Pancreas (tissue), 10 donors: ENCODE measurements at places on chromosomes 12 and 14. TPM values are rescaled to one million over a fixed set of nuclear protein-coding genes. Genes with fewer than 3 reads are reported as not detected.

EXOC3L4 gene
- 1.2 TPM for total RNA-seq

SYCP3 gene
- total RNA-seq = not detected

FOXG1 gene
- not detected for total RNA-seq

POTEM gene
- total RNA-seq = not detected

HOXC10 gene
- total RNA-seq = not detected

NOS1 gene
- 0.79 TPM for total RNA-seq

MORN3 gene
- total RNA-seq = 0.59 TPM

GPR137C gene
- 0.34 TPM for total RNA-seq

OR6S1 gene
- not detected for total RNA-seq

MIP gene
- total RNA-seq = not detected

SIX1 gene
- 0.06 TPM for total RNA-seq

CCDC85C gene
- 22.2 TPM for total RNA-seq

FGF23 gene
- not detected for total RNA-seq

KRT79 gene
- not detected for total RNA-seq

MANSC4 gene
- not detected for total RNA-seq

DNA sequence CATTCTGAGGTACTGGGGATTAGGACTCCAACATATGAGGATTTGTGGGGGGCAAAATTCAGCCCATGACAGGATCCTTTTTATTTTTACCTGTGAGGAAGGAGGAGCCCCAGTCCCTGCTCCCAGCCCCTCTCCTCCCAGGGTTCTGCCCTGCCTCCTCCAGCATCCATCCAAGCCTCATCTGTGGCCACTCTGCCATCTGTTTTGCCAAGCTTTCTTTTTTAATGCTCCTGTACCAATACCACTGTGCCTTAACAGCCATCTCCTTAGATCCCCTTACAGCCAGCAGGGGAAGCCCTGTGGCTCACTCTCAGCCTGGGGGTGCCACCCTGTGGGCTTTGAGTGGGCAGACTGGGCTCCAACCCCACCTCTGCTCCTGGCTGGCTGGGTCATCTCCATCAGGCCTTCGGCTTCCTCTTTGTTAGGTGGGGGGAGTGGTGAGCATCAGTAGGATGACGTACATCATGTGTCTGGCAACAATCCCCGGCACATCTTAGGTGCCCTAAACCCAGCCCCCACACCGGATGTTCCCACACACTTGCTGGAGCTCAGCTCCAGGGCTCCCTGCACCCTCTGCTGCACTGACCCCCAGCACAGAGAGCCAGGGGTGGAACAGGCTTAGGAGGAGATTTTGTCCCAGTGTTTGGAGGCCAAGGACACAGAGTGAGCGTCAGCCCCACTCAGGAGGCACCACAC is 40.2 kb downstream of the CYP46A1 start:
- H3K4me1 ChIP-seq = no peaks in the 10 kb centered on the region
- no peak overlapping the region for H3K4me3 ChIP-seq
- DNase-seq = no peak
- H3K27me3 ChIP-seq = no peaks in the 10 kb centered on the region
- H3K36me3 ChIP-seq = no peaks in the 10 kb centered on the region

DNA sequence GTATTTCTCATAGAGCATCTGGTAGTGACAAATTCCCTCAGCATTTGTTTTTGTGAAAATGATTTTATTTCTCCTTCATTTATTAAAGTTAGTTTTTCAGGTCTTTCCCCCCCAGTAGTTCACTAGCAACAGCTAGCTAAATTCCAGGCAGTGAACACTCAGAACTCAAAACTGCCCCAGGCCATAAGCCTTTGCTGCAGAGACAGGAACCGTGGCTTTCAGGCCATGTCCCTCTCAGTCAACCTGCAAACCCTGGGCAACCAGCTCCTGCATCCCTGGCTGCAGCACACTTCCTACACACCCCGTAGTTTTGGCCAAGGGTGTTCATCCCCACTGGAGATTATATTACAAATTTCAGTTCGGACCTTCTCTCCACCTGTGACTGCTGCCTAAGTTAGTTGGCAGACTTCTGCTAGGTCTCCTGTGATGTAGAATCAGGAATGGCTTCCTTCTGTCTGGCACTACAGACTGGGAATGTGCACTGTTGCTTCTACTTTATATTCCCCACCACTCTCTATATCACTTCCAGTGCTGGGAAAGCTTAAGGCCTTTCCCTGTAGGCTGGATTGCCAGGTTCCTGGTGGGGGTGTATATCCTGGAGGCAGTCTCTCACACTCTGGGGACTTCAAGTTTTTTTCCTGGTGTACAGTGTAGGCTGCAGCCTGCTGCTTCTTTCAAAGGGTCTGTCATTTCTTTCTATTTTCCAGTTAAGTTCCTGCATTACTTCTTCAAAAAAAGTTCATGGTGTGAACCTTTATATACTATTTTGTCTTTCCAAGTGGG is 924.4 kb upstream of the LRFN5 start:
- no peak overlapping the region for H3K4me3 ChIP-seq
- no peaks in the 10 kb centered on the region for H3K27me3 ChIP-seq
- no peaks in the 10 kb centered on the region for H3K36me3 ChIP-seq
- no peak for DNase-seq

GRCh38 chr14:57009585-57010515 is 199.6 kb upstream of the OTX2 start:
- DNase-seq = no peak
- no peak overlapping the region for H3K27ac ChIP-seq
- no peak overlapping the region for H3K4me3 ChIP-seq
- H3K4me1 ChIP-seq = no peaks in the 10 kb centered on the region
- H3K36me3 ChIP-seq = no peaks in the 10 kb centered on the region

GRCh38 chr12:12278899-12279298 is 12.1 kb upstream of the LRP6 start:
- H3K36me3 ChIP-seq = no peaks in the 10 kb centered on the region
- H3K4me1 ChIP-seq = peaks cover 18% of the 10 kb centered on the region
- H3K4me3 ChIP-seq = no peak overlapping the region
- no peak for DNase-seq
- no peaks in the 10 kb centered on the region for H3K27me3 ChIP-seq
- H3K27ac ChIP-seq = no peak overlapping the region

- H3K4me1 ChIP-seq = no peaks in the 10 kb centered on the region
- no peaks in the 10 kb centered on the region for H3K27me3 ChIP-seq
- H3K4me3 ChIP-seq = no peak overlapping the region
- no peak for DNase-seq
Measured at GRCh38 chr14:93712838-93713724, 75.2 kb downstream of the PRIMA1 start.

GRCh38 chr14:67852926-67853604 is 33.5 kb downstream of the RAD51B start:
- H3K36me3 ChIP-seq = no peaks in the 10 kb centered on the region
- H3K4me1 ChIP-seq = no peaks in the 10 kb centered on the region
- no peak overlapping the region for H3K27ac ChIP-seq
- H3K27me3 ChIP-seq = no peaks in the 10 kb centered on the region
- no peak overlapping the region for H3K4me3 ChIP-seq

GRCh38 chr12:24770334-24770733 is 178.6 kb downstream of the BCAT1 start:
- no peak overlapping the region for H3K27ac ChIP-seq
- no peaks in the 10 kb centered on the region for H3K4me1 ChIP-seq
- no peaks in the 10 kb centered on the region for H3K36me3 ChIP-seq
- no peaks in the 10 kb centered on the region for H3K27me3 ChIP-seq
- H3K4me3 ChIP-seq = no peak overlapping the region

- peak overlapping the region; percentile 35 for H3K27ac ChIP-seq
- no peak overlapping the region for H3K4me3 ChIP-seq
- DNase-seq = peak; percentile 31
Measured at GRCh38 chr14:75165586-75166391, 10.6 kb downstream of the TMED10 start.

- H3K27me3 ChIP-seq = no peaks in the 10 kb centered on the region
- H3K4me3 ChIP-seq = peak overlapping the region; percentile 47
- H3K4me1 ChIP-seq = peaks cover 19% of the 10 kb centered on the region
- no peak for DNase-seq
- H3K36me3 ChIP-seq = no peaks in the 10 kb centered on the region
- no peak overlapping the region for H3K27ac ChIP-seq
Measured at GRCh38 chr12:25051656-25052195, 102.8 kb upstream of the BCAT1 start.

GRCh38 chr14:61326146-61326545 is 4.8 kb downstream of the PRKCH start:
- peaks cover 6% of the 10 kb centered on the region for H3K4me1 ChIP-seq
- H3K36me3 ChIP-seq = no peaks in the 10 kb centered on the region
- H3K27ac ChIP-seq = no peak overlapping the region
- DNase-seq = no peak
- no peaks in the 10 kb centered on the region for H3K27me3 ChIP-seq

- H3K27me3 ChIP-seq = no peaks in the 10 kb centered on the region
- DNase-seq = no peak
- H3K4me3 ChIP-seq = no peak overlapping the region
- H3K4me1 ChIP-seq = no peaks in the 10 kb centered on the region
Measured at GRCh38 chr12:117593815-117594400, 232.5 kb upstream of the NOS1 start.

- H3K27ac ChIP-seq = no peak overlapping the region
- H3K4me1 ChIP-seq = no peaks in the 10 kb centered on the region
- no peak overlapping the region for H3K4me3 ChIP-seq
- no peaks in the 10 kb centered on the region for H3K27me3 ChIP-seq
- H3K36me3 ChIP-seq = no peaks in the 10 kb centered on the region
Measured at GRCh38 chr12:632102-632696, 31.0 kb downstream of the NINJ2 start.

DNA sequence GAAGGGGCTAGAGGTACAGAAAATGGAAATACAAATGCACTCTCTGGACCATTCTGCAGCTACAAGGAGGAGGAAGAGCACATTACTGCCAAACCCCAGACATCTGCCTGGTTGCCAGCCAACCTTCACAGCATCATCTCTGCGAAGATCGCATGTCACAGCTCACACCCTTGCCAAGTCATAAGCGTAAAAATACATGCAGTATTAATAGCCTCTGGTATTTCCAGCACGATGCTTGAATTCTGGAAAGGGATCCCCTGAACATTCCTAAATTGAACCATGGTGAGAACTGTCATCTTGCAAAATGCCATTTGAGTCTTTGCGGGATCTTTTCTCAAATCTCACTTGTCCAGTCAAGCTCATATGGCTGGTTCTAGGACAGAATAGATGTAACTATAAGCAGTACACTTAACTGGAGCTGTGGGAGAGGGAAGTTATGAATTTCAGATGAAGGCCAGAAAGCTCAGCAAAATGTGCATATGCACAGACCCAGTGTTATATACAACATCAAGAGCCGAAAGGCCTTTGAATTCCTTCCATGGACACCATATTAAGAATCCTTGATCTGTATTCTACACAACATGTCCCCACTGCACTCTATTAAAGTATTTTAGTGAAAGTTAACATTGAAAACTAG is 211.6 kb downstream of the DUSP6 start:
- no peak overlapping the region for H3K4me3 ChIP-seq
- H3K27me3 ChIP-seq = no peaks in the 10 kb centered on the region
- H3K27ac ChIP-seq = no peak overlapping the region
- H3K36me3 ChIP-seq = no peaks in the 10 kb centered on the region

DNA sequence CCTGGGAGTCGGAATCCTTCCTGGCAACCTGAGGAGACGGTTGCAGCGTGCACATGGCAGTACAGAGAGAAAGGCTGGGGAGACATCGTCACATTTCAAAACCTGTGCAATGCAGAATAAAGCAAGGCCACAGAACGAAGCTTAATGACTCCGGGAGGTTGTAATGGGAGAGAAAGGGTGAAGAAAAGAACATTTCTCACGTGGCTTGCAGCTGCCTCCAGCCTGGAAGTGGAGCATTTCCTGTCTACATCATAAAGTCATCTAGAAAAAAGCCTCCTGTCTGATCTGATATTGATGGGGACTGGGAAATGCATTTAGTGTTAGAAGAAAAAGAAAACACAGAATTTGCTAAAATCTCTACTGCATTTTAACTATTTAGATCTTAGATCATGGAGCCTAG is 209.3 kb downstream of the TMEM132C start:
- no peak overlapping the region for H3K4me3 ChIP-seq
- H3K4me1 ChIP-seq = no peaks in the 10 kb centered on the region
- H3K27me3 ChIP-seq = peaks cover 5% of the 10 kb centered on the region
- no peak overlapping the region for H3K27ac ChIP-seq
- H3K36me3 ChIP-seq = no peaks in the 10 kb centered on the region

DNA sequence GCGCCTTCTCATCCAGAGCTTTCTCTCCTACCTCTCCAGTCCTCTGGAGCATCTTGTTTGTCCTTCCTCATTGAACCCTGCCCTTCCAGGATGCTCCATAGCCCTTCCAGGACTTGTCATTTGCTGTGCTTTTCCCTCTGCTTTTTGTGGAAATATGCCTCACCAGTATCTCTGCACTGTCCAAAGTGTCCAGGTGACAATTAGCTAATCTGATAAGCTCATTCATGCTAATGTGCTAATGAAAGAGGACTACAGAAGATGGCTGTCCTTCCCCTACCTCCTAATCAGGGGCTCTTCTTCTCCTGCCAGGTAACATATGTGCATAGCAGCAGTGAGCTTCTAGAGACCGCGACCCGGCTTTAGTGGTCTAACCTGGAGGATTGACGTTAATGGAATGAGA is 58.4 kb upstream of the OTX2 start:
- H3K4me3 ChIP-seq = no peak overlapping the region
- no peaks in the 10 kb centered on the region for H3K4me1 ChIP-seq
- no peaks in the 10 kb centered on the region for H3K36me3 ChIP-seq

DNA sequence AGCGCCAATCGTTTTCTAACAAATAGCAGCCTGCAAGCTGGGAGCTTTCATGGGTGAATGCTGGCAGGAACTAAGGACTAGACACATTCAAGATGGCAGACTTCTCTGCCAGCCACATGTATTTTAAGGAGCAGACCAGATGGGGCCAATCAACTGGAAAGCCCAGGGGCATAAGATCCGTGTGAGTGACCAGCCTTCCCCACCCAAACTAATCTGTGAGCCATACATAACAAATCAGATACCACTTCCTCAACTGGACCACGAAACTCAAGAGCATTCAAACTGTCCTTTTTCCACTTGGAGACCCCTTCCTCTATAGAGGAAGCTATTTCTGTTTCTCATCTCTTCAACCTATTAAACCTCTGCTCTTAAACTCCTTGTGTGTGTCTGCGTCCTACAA is 9.7 kb downstream of the TCL1B start:
- H3K27me3 ChIP-seq = no peaks in the 10 kb centered on the region
- no peaks in the 10 kb centered on the region for H3K36me3 ChIP-seq

GRCh38 chr14:45156067-45156466 is 20.3 kb downstream of the FANCM start:
- H3K4me3 ChIP-seq = no peak overlapping the region
- no peaks in the 10 kb centered on the region for H3K36me3 ChIP-seq

DNA sequence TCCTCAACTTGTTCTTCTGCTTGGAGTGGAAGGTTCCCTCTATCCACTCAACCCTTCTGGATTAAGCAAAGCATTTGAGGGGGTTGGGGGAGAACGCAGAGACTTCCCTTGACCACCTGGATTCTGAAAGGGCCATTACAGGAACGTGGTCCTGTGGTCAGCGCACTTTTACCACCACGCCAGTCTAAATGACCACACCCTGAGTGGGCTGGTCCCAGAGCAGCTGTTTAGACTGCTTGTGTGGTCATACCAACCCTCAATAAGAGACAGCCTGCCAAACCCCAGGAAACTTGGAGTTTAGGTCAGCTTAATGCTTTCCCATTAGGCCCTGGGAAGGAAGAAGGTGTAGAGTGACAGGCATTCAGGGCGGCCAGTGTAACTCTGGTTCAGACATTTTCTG is 165.5 kb upstream of the ATP2B1 start:
- H3K27me3 ChIP-seq = no peaks in the 10 kb centered on the region
- no peaks in the 10 kb centered on the region for H3K4me1 ChIP-seq
- no peak overlapping the region for H3K27ac ChIP-seq
- no peaks in the 10 kb centered on the region for H3K36me3 ChIP-seq
- no peak for DNase-seq
